ENCODE measurements at places on chromosomes 12 and 14.
A peak's percentile ranks its signal among the peaks of the same experiment; 100 is the strongest.

- DNase-seq = no peak
Observed at GRCh38 chr12:75479963-75480461, 543 bp upstream of the GLIPR1 start.

- no peak for DNase-seq
Observed at GRCh38 chr12:50746431-50746830, 17.5 kb upstream of the ATF1 start.

DNA sequence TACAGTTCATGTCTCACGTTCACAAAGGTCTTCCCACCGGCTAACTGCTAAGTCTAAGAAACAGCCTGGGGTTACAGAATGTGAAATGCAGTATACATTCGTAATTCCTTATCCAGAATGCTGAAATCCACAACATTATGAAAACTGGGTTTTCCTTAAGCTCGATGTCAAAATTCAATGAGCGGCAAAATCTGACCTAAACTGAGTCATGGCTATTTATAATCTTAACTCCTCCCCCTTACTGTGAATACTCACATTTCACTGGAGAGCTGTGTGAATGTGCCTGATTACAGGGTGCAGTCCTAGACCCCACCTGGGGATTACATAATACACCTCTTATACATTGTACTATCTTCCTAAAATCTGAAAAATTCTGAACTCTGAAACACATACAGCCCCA, 35.3 kb downstream of the STX2 start:
- DNase-seq = no peak

- DNase-seq = no peak
Observed at GRCh38 chr12:112518365-112518735, 99.6 kb downstream of the PTPN11 start.

DNA sequence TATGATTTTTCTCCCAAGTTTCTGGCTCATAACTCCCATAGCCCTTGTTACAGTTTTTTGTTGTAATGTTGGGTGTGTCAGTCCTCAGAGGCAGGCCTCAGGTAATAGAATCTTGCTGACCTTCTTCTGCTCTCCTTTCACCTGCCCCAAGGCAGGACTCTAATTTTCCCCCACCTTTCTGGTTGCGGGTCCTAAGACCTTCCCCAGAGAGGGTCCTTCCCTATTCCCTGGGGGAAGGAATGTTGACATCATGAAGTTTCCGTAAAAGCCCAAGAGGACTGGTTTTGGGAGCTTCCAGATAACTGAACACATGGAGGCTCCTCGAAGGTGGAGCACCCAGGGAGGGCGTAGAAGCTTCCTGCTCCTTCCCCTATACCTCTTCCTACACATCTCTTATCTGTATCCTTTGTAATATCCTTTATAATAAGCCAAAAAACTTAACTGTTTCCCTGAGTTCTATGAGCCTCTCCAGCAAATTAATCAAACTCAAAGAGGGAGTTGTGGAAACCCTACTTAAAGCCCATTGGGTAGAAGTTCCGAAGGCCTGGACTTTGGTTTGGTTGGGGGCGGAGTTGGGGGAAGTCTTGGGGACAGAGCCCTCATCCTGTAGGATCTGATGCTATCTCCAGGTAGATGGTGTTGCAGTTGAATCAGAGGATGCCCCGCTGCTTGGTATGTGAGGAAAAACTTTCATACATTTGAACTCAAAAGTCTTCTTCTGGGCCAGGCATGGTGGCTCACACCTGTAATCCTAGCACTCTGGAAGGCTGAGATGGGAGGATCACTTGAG, 9.0 kb upstream of the TMED10 start:
- DNase-seq = no peak

DNA sequence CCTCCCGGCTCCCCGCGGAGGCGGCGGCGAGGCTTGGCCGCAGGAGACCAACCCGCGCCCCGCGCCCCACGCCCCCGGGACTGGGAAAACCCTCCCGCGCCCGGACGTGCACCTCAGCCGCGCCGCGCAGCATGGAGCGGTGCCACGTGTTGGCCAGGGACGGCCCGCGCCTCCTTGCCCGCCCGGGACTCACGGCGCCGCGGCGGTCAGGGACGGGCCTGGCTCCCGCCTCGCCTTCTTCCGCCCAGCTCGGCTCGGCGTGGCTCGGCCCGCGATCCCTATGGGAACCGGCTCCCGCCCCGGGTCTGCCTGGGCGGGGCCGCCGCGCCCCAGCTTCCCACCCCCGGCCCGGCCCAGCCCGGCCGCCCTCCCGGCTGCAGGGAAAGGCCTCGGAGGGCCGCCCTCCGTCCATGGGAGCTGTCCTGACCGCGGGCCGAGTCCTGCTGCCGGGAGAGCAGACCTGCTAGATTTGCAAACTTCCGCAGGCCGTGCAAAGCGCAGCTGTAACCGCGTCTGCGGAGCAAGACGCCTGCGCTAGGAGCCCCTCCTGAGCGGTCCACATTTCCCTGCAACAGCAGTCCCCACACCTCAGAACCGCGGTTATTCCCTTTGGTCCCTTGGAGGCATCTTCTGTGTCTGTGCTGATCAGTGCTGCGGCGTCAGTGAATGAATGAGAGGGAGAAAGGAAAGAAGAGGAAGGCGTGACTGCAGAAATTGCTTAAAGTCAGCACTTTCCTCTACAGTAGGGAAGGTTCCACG, at the start of gene CDKL1:
Gene CDKL1, minus strand, starts transcription at position 251 of the 759 bp plus-strand sequence. CDS start 1,013 bp downstream, outside the sequence.
- peak; percentile 29 for DNase-seq

All from HS-5 (cell line).